Inflammatory macrophage treated with lipopolysaccharide for 1 hour (primary cell): ENCODE measurements at places on chromosomes 16 and 17.

- DNase-seq: no peak
These were observed 7.9 kb downstream of the KLHDC4 start for GRCh38 chr16:87757841-87758426.

DNA sequence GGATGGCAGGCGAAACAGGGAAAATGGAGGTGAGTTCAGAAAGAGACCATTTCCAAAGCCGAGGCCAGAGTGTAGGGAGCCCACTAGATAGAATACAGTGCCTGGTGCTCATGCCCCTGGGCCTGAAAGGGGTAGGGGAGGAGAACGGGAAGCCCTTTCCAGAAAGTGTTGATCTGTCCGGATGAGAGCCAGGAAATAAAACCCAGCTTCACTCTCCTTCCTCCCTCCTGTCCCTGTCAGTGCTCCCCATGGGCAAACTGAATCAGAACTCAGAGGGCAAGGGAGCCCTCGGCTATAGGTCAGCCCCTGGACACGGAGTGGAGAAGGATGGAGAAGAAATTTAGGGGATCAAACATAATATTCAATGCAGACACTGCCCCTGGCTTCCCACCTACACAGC is 57.7 kb upstream of the RPL38 start:
- DNase-seq: no peak

DNA sequence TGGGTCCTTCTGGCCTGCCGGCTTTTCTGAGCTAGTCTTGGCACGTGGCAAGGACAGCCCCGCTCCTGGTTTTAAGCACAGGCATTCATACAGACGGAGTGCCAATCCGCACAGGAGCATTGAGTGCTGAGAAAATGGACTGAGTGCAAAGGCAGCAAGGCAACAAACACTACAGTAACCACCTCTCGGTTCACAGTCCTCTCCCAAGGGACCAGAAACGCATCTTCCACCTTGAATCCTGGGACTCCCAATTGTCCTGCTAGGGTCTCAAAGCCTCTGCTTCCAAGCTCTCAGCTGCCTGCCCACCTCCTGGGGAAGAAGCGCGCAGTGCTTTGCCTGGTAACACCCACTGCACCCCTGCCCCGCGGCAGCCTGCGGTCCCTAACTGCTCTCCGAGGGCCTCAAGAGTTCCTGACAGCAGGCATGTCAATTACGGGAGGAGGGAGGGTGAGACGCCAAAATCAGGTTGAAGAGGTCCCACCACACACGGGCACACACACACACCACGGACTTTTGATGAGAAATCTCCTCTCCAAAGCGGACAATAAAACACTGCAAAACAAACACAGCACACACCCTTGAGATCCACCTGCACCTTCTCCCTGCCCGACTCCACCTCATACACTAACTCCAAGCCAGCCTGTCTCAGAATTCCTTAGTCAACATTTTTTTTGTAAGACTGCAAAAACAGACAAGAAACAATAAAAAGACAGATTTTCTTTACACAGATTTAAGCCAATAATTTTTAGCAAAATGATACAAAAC is 15.0 kb downstream of the SLC16A3 start:
- no peak for DNase-seq

DNA sequence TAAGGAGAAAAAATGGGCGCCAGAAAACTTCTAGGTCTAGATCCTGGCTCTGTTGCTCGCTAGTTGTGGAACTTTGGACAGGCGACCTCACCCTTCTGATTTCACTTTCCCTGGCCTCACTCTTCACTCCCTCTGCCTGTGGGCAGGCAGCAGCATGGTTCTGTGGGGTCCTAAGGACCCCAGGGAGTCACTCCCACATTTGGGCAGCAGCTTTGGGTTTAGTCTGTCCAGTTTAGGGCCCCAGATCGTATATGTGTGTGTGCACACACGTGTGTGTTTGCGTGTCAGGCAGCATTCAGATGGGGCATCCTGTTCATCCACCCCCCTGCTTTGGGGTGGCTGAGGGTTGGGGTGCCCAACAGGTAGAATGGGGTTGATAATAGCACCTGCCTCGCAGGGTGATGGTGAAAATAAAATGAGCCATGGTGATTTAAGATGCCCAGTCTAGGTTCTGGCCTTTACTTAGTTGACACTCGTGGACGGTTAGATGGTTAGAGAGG is 102.2 kb downstream of the RAB11FIP4 start:
- DNase-seq: no peak

DNA sequence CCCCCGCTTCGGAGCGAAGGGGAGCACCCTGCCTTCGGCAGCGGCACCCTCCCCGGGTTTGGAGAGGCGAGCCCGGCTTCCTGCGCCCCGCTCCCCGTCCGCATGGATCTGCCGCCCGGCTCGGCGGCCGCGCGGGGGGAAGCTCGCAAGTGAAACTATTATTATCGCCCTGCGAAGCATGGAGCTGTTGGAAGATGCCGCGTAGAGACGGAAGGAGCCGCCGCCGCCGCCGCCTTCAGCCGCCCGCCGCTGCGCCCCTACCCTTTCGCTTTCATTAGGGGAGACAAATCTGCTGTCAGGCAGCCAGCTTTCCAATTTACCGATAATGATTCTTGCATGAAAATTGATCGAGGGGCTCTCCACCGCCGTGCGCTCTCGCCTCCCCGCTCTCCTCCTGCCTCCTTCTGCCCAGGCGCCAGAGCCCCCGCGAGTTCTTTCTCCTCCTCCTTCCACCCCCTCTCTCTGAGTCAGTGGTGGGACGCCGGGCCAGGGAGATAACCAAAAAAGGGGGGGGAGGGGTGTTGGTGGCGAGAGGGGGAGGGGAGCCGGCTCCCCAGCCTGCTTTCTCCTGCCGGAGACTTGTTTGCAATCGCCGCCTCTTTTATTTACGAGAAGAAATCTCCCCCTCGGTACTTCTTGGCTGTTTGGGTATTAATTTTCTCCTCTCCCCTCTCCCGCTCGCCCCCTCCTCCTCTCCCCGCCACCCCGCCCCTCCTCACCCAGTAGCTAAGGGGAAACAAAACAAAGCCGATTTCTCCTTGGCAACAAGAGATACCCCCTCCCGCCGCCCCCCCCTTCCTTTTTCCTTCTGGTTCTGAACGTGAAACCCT is 58.0 kb upstream of the GSE1 start:
- peak; percentile 41 for DNase-seq

- no peak for DNase-seq
These were observed 57.9 kb downstream of the GNA13 start for GRCh38 chr17:64998436-64999190.

GRCh38 chr17:75488693-75489510 is 26.4 kb downstream of the CASKIN2 start:
- no peak for DNase-seq

DNA sequence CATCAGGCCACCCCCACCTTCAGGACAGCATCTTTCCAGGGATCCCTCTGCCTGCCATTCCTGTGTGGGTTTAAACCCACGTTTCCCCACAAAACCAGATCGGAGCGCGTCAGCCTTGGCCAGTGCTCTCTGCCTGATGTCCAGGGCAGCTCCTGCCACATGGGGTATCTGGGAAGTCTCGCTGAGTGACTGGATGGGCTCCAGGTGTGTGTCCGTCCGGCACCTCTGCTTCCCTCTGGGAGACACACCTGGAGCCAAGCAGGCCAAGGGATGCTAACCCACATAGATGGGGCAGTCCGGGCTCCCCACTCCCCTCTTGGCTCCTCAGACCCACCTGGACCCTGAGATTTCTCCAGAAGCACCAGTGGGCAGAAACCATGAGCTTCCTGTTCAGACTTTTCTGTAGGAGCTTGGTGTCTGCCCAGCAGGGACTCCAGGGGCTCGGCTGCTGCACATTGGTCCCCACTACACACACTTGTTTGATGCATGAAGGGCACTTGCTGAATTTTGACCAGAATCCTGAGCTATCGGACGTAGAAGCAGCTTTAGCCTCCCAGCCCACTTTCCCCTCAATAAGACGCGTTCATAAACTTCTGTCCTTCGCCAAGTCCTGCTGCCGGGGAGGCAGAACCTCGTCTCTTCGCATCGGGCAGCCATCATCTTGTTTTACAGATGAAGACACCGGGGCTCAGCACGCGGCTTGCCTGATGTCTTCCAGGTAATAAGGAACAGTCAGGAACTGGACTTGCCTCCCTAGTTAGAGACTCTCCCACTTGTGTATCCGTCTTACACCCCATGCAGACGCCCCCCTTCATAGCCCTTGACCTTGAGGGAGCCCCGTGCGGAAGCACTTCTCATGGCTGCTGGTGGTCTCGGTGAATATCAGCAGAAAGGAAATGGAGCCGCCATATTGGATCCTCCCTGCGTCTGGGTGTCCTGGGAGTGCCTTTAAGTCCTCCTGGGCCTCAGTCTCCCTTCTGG is 91.6 kb upstream of the ZNF469 start:
- DNase-seq: no peak

GRCh38 chr16:10121897-10122425 is 60.3 kb downstream of the GRIN2A start:
- no peak for DNase-seq

DNA sequence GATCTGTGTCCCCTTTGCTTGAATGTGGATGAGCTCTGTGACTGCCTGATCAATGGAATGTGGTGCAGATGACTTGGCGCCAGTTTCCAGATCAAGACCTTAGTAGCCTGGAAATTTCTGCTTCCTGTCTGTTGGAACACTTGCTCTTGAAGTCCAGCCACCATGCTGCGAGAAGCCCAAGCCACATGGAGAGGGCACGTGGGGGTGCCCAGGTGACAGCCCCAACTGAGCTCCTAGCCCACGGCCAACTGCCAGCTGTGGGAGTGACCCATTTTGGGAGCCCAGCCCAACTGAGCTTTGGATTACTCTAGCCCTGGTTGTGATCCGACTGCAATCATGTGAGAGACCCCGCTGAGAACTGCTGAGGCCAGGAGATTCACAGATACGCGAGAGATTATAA is 3.3 kb upstream of the ITGAM start:
- DNase-seq: no peak

DNA sequence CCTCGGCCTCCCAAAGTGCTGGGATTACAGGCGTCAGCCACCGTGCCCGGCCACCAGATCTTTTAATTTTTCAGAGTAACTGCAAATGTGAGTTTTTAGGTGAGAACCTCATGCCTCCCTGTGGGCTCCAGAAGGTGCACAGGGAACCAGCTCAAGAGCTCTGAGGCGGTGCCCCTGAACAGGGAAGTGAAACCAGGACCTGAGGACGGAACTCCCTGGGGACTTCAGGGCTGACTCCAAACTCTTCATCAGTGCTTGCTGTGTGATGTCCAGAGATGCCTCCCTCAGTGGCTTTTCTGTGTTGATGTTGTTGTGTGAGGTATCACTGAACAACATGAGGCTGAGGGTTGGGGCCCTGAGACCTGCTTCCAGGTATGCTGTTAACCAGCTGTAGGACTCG is 23.8 kb downstream of the SLC12A3 start:
- peak; percentile 58 for DNase-seq

DNA sequence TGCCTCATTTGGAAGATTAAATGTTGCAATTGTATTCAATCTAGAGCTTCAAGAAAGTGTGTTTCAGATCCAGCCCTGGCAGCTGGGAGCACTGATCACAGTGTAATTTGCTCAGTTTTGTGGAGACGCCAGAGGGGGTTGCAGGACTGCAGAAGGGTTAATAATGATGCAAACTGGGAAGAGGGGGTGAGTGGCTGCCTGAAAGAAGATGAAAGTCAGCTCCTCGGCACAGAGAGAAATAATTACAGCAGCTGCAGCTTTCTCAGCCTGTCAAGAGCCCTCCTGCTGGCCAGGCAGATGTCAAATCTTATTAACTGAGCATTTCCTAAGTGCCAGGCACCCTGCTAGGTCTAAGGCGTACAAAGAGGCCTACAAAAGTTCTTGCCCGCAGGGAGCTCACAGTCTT is 97.7 kb downstream of the ZNF18 start:
- no peak for DNase-seq

GRCh38 chr16:17334096-17334495 is 136.7 kb downstream of the XYLT1 start:
- peak; percentile 83 for DNase-seq

- no peak for DNase-seq
These were observed 44.9 kb downstream of the USP22 start for GRCh38 chr17:20997711-20998570.

DNA sequence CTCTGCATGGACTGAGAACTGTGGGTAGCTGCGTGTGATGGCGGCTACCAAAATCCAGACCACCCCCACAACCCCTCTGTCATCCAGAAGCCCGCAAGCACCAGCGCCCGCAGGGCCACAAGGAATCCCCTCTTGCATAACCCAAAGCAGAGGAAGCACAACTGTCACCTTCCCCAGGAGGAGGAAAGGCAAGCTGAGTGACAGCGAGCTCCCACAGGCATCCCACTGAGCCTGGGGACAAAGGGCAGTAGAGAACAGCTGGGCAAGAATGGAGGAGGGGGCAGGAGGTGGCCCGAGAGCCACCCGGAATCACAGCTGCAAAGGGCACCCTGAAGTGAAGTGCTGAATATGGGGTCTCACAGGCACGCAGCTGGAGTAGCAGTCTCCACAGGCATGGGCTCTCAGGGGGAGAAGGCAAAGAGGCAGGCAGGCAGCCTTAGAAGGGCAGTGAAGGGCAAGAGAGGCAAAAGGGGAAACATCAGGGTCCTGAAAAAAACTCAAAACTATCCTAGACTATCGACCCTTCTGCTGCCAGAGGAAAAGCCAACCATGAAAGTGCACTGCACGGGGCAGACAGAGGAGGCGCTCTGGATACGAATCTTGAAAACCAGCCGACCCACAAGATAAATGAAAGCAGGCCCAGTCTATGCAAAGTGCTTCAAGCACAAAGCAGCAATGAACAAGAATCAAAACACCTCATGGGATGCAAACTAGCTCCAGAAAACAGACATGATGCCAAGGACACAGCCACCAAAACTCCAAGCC is 17.1 kb downstream of the USP36 start:
- no peak for DNase-seq

GRCh38 chr16:82146957-82147356 is 23.1 kb downstream of the MPHOSPH6 start:
- no peak for DNase-seq

- DNase-seq: no peak
These were observed 6.3 kb downstream of the CTRB1 start for GRCh38 chr16:75225092-75225491.

DNA sequence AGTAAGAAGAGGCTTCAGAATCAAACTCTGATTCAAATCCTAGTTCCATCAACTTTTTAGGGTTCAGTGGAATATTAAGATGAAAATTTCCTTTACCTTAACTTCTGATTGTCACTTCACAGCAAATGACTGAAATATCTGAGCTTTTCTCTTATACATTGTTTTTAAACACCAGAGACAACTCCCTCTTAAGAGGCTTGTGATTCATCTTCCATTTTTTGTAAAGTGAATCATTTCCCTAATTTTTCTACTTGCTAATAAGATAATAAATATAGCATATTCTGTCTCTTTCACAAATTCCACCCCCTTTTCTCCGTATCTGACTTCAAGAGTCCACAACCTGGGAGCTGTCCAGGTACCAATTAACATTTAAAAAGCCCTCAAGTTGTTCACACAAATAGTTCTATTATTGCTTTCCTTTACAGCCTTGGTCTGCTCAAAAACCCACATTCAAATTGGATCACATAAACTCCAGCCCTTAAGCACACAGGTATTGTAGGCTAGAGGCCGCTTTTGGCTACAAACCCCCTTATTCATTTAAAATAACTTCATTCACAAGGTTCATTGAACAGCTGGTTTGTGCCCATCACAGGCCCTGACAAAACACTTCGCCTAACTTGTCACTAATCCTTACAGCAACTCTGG is 14.1 kb upstream of the UTP6 start:
- no peak for DNase-seq
